ENCODE measurements at places on chromosomes 1 and 21.

- peak; percentile 51 for DNase-seq
Observed at GRCh38 chr1:18452550-18452949, 28.2 kb upstream of the KLHDC7A start.

GRCh38 chr1:27157194-27157593 lies 2.3 kb upstream of the SLC9A1 start:
- no peak for DNase-seq

DNA sequence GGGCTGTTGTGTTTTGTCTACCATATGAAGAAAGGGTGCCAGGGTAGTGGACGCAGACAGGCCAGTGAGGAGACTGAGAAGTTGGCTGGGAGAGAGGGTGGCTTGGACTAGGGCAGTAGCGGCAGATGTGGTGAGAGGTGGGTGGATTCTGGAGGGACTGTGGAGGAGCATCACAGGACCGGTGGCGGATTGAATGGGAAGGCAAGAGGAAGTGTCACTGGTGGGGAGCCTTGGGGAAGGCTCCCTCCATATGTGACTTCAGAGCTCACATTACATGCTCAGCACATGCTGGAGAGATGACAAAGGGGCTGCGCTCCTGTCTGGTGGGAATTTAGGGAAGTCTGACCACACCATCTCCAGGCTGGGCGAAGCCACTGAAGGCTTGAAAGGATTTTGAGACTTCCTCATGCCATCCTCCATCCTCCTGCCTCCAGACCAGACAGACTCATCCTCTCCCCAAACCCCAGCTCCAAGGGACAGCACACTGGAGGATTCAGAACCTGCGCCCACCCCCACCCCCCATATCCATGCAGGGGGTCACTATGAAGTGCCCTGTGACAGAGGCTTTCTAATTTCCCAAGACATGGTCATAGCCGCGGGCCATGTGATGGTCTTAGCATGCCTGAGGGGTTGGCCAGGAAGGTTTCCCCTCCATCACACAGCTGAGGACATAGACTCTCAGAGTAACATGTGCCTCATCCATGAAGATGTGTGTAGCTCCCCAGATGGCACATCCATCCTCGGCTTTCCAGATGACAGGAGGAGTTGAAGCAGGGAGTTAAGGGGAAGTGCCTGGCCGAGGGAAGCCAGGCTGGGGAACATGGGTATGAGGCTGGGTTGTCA lies 138.8 kb upstream of the WNT4 start:
- DNase-seq = no peak

GRCh38 chr1:34792868-34793727 lies at the start of gene GJA4:
Gene GJA4, plus strand, starts transcription at chr1:34792999. Its CDS starts 1,215 bp downstream, at chr1:34794214.
- no peak for DNase-seq

DNA sequence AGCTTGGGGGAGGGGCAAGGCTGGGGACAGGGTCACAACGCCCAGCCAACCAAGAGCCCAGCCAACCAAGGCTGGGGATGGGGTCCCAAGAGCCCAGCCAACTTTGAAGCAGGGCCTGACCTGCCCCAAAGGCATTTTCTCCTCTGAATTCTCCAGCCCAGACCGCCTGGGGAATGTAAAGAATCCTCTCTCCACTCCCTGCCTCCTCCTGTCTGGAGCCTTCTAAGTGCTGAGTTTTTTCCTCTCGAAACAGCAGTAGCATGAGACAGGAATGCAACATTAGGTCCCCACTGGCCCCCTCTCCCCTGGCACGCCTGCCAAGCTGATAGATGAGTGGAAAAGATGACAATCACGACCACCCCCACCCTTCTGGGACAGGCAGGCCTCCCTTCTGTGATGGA lies 17.0 kb downstream of the C1orf198 start:
- DNase-seq = no peak

DNA sequence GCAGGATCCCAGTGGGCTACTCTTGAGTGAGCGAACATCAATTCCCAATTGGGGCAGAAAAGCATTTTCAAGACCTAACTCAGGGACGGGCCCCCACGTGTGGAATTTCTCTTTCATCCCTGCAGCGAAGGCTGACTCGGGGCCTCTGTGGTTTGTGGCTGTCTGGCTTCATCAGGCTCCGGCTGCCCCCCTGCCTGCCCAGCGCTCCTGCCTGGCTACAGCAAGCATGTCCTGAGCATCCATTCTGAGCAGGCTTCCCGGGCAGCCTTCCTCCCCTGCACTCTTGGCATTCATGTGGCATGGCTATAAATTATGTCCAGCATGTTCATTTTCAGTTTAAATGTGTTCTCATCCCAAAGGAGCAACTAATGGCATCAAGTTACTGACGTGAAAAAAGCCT lies 588.1 kb downstream of the KIF26B start:
- DNase-seq = no peak

All from natural killer cell (primary cell).